ENCODE measurements at places on chromosomes 2 and 18.

- peak; percentile 57 for DNase-seq
Measured at GRCh38 chr2:19349911-19350677, 8.3 kb downstream of the OSR1 start.

- no peak for DNase-seq
Measured at GRCh38 chr2:65913813-65914212, 481.4 kb upstream of the SPRED2 start.

DNA sequence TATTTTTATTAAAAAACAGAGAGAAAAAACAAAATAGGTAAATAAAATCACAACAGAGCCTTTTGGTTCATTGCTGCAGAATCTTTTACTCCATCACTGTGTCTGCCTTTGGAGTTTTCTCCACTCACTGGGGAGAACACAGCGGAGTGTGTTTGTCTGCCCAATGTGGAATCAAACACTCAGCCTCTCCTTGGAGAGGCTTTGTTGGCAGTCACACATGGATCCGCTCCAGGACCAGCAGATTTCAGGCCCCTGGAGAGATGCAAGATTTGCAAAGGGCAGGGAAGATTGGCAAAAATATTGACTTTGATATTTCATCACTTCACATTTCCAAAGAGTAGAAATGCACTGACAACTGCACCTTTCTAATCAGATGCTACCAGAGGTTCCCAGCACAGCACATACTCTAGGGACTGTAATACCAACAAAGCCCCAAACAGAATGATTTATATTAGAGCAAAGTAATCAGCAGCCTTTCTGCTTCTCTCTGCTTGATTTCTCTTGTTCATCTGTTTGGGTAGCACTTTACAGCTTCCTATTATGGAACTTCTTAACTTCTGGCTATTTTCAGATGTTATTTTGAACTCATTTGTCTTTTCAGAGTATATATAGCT, 1898.8 kb upstream of the PIK3C3 start:
- DNase-seq, result no peak

- DNase-seq, result no peak
Measured at GRCh38 chr18:53947092-53947640, 277.3 kb downstream of the MBD2 start.

DNA sequence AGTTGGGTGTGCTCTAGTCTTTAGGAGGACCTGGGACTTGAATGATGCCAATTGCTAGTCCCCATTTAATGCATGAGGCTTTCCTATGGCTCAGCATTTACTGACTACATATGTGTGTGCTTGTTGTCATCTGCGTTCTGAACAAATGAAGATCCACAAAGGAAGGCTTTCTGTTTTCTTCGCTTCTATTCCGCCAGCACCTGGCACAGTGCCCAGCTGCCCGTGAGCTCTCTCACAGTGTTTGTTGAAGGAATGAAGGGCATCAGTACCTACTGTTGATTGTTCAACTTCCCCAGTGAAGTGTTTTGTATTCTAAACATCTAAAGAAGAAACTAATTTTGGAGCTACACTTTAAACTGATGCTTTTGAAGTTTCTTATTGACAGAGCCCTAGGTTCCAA, 122.4 kb upstream of the LINC00305 start:
- DNase-seq, result no peak

DNA sequence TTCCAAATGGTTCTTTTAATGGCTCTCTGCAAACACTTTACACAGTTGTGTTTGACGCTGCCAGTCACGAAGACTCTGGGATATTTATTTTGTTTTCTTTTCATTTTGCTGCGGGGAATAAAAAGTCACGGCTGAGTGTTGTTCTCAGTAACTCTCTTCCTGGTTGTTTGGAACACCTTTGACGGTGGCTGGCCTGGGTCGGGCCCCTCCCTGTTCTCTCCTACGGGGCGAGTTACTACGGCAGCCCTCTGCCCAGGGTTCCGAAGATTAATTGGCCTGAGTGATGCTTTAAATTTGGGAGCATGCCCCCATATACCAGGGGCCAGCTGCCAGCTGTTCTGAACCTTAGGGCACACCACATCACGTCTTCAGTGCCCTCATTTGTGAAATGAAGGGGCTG, 84.7 kb downstream of the GATA6 start:
- no peak for DNase-seq

- DNase-seq, result no peak
Measured at GRCh38 chr2:12031866-12032265, 285.4 kb downstream of the LPIN1 start.

- no peak for DNase-seq
Measured at GRCh38 chr2:216634370-216635148, 1.3 kb downstream of the IGFBP2 start.
